Fibroblast of the aortic adventitia (primary cell): ENCODE measurements at places on chromosomes 5 and 9. TPM values are rescaled to one million over a fixed set of nuclear protein-coding genes. Genes with fewer than 3 reads are reported as not detected.
A peak's percentile ranks its signal among the peaks of the same experiment; 100 is the strongest.

MYMK gene
- not detected in 2 replicates for total RNA-seq

GRCh38 chr5:129672006-129672405 is 75.9 kb upstream of the MINAR2 start:
- no peak for DNase-seq

GRCh38 chr9:8653855-8654254 is 854.3 kb upstream of the DMAC1 start:
- peak; percentile 45 for DNase-seq

SLC25A2 gene
- total RNA-seq, result 0.72 TPM in 1 of 2 replicates, not detected in the other

SMAD5 gene
- total RNA-seq, result 88.7 and 590 TPM in 2 replicates

DNA sequence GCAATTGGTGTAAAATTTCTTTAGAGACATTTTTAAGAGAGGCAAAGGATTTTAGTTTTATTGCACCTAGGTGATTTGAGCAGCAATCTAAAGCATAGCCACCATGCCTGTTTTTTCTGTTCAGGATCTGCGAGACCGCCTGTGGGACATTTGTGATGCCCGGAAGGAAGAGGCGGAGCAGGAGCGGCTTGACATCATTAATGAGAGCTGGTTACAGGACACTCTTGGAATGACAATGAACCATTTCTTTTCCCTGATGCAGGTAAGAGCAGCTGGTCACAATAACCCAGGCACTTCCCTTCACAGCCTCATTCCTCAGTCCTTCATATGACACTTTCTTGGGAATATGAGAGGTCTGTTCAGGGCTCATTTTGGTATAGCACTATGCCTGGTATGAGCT is 103.2 kb upstream of the IL7R start:
- no peak for DNase-seq

TAS2R1 gene
- total RNA-seq, result not detected in 2 replicates

DNA sequence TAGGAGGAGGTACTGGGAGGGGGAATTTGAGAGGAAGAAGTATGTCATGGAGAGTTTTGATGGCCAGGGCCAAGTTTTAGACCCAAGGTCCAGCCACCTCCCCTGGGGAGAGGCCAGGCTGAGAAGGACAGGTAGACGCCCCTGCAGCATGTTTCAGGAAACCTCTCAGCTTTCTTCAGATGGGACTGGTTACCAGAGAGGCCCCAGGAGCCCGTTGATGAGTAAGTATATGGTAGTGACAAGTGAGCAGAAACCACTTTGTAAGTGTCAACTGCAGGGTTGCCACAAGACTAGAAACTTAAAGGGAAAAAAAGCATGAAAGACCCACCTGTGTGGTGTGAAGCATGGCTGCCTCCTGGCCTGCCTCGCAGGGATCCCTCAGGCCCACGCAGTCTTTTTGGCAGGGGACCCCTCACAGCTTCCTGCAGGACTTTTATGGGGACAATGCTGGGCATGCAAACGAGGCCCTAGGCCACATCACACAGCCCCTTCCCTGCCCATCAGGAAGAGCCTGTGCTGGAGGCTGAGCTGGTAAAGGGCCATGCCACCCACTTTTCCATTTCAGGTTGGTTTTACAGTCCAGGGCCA is 255.9 kb downstream of the FSTL4 start:
- DNase-seq, result no peak
